Mesangial cell (primary cell): ENCODE measurements at places on chromosomes 6 and 20. TPM values are rescaled to one million over a fixed set of nuclear protein-coding genes. Genes with fewer than 3 reads are reported as not detected.

RAET1L gene
- total RNA-seq: 0.25 and 0.65 TPM in 2 replicates

KIF25 gene
- not detected in 2 replicates for total RNA-seq

CCM2L gene
- not detected in 2 replicates for total RNA-seq

PRSS16 gene
- total RNA-seq: 2.0 and 4.1 TPM in 2 replicates
